ENCODE measurements at places on chromosomes 3 and 15.

- no peak overlapping the region for H3K27ac ChIP-seq
- no peak overlapping the region for H3K4me3 ChIP-seq
- no peaks in the 10 kb centered on the region for H3K4me1 ChIP-seq
- DNase-seq: no peak
- no peaks in the 10 kb centered on the region for H3K36me3 ChIP-seq
- no peaks in the 10 kb centered on the region for H3K27me3 ChIP-seq
Measured at GRCh38 chr3:42270561-42270960, 4.6 kb upstream of the CCK start.

DNA sequence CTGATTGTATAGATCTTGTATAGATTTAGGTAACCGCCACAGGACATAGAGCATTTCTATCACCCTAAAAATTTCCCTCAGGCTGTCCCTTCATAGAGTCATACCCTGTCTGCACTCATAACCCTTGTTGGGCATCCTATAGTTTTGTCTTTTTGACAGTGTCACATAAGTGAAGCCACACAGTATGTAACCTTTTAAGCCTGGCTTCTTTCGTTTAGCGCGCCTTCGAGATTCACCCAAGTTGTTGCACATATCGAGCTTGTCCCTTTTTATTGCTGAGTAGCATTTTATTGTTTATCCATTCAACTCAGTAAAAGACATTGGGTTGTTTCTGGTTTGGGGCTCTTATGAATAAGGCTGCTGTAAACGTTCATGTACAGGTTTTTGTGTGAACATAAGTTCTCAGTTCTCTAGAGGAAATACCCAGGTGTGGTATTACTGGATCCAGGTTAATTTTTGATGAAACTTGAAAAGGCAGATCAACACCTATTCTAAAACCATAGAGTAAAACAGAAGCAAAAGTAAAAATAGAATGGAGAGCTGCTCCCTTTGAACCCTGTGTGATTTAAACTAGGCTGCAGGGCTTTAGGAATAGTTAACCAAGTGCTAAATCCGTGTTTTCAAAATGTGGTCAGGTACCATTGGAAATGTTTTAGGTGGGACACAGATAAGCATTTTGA, 49.5 kb downstream of the CD86 start:
- H3K36me3 ChIP-seq: no peaks in the 10 kb centered on the region
- no peak for DNase-seq
- peaks cover 11% of the 10 kb centered on the region for H3K4me1 ChIP-seq

DNA sequence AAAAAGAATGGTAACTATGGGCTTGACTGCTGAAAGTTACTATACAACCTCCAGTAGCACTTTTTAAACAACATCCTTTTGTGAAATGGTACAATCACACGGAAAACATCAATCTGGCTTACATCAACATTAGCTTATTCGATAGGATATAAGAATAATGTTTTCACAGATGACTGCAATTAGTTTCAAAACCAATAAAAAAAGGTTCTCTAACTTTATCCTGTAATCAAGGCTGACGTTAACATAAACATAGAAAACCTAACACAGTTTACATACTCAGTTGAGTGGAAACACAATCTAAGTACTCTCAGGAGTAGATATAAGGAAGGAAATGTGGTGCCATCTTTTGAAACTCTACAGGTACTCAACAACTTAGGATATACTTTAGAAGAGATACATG, 102.2 kb downstream of the DLG1 start:
- no peaks in the 10 kb centered on the region for H3K4me1 ChIP-seq
- H3K27ac ChIP-seq: no peak overlapping the region
- no peak for DNase-seq
- no peaks in the 10 kb centered on the region for H3K36me3 ChIP-seq

GRCh38 chr15:70327328-70327855, 229.7 kb upstream of the TLE3 start:
- H3K27me3 ChIP-seq: no peaks in the 10 kb centered on the region
- peaks cover 6% of the 10 kb centered on the region for H3K4me1 ChIP-seq
- H3K27ac ChIP-seq: no peak overlapping the region
- no peaks in the 10 kb centered on the region for H3K36me3 ChIP-seq
- DNase-seq: no peak

Data from neuronal stem cell (in vitro differentiated cells).